Prostate gland (tissue), 2 donors: ENCODE measurements at places on chromosomes 1 and 21. TPM values are rescaled to one million over a fixed set of nuclear protein-coding genes. Genes with fewer than 3 reads are reported as not detected.

DNA sequence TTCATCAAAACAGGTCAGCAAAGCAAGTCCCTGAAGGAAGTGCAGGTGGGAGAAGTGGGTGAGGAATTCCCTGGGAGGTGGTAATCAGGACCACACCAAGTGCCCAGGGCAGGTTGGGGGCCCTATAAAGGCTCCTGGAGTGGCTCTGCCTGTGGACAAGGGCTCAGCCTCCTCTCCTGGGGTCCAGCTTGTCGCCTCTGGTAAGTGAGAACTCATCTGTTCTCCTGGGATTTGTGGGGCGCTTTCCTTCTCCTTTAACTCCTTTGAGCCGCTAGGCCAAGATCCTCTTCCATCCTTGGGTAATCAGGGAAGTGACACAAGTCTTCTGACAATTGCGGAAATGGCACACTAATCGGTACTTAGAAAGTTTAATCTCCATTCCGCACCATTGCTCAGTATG lies at the start of gene SPRR4:
TSS of gene SPRR4 (plus strand) at position 154 of the 400 bp plus-strand sequence. CDS start 1,243 bp downstream, outside the sequence.
- DNase-seq = no peak

The PAPPA2 gene
- total RNA-seq = 1.9 TPM

DNA sequence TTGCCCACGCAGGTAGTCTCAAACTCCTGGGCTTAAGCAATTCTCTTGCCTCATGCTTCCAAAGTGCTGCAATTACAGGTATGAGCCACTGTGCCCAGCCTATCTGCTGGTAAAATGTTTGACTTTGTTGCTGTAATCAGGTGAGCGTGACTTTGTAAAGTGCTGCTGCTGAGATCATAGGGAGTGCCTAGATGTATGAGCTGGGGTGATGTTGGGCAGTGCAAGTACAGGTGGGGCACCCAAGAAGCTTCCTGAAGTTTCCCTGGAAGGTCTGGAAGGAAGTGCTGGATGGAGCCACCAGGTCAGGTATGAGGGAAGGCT lies 43.1 kb downstream of the KIF21B start:
- DNase-seq = no peak

DNA sequence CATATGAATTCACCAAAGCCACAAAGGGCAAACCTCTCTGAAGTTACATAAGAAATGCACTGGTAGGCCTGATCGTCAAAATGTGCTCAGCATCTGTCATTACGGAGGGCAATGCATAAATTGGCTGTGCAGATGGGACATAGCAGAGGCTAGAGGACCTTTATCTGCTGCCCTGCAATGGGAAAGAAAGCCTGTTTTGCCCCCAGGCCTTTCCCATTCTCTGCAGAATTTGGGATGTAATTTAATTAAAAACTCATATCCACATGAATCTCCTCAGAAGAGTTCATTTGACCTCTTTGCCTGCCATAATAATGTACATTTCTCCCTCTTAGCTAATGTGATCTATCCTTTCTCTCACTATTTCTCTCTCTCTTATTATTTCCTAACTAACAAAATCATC lies 158.1 kb downstream of the ZP4 start:
- no peak for DNase-seq

- no peak for DNase-seq
Observed at GRCh38 chr1:186099336-186100104, 275.5 kb downstream of the TPR start.
